ENCODE measurements at places on chromosomes 5 and 9.

DNA sequence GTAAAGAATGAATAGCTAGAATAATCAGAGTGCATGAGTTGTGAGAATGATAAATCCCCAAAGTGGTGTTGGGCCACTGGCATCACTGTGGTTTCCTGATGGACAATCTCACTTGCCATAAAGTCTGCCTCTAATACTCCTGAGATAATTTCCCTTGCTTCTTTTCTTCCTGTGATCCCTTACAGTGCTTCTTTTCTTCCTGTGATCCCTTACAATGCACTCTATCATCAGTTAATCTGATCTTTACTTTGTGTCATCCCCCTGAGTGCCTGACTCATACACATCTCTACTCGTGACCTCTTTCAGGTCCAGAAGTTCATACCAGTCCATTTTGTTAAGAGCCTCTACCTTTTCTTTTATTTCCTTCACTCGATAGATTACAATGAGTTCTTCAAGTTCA lies 418.3 kb downstream of the HCN1 start:
- DNase-seq: no peak

GRCh38 chr9:87996234-87996860 lies 22.0 kb upstream of the CDK20 start:
- no peak for DNase-seq

DNA sequence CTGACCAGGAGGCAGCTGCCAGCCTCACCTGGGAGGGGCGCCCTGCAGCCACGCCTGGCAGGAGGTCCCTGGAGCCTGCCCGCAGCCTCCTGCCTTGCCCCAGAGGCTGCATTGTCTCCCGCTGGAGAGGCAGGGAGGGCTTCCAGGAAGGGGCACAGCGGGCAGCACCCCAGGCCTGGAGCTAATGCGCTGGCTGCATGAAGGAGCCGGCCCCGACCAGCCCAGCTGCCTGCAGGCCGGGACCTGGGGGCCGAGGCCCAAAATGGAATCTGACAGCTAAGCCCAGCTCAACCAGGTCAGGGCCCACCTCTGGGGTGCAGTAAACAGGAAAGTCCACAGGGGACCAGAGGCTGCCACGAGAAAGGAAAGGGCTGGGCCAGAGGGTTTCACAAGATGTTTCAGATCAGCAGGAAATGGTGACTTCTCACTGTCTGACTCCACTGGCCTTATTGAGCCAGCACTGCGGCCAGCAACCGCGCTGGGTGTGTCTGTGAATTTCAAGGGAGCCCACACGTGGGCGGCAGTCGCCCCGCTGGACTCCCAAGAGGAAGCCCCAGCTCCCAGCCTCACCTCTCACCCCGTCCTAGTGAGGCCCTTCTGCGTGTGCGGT lies 18.6 kb upstream of the NOTCH1 start:
- peak; percentile 79 for DNase-seq

GRCh38 chr9:105295201-105295550 lies 50.7 kb downstream of the SLC44A1 start:
- DNase-seq: no peak

GRCh38 chr5:61805101-61805500 lies 473.0 kb downstream of the ZSWIM6 start:
- DNase-seq: no peak

DNA sequence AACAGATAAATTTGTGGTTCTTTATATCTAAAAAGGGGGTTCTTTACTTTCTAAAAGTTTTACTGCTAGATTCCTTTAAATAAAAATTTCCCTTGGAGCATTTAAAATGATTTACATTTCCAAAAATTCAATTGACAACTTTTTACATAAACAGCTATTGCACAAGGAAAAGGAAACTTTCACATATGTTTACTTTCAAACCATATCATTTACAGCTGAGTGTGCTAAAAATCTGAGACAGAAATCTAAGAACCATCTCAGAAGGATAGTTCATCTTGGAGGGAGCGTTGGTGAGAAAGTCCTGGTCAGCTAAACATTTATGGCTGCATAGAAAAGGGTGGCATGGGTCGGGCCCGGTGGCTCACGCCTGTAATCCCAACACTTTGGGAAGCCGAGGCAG lies 235.4 kb downstream of the DTWD2 start:
- DNase-seq: no peak

- no peak for DNase-seq
Observed at GRCh38 chr9:124835026-124835557, 18.2 kb upstream of the WDR38 start.

- DNase-seq: no peak
Observed at GRCh38 chr9:107102011-107102410, 181.1 kb upstream of the RAD23B start.

- DNase-seq: no peak
Observed at GRCh38 chr9:124278054-124278540, 20.3 kb downstream of the NEK6 start.

GRCh38 chr5:129073111-129073510 lies 21.4 kb upstream of the ISOC1 start:
- DNase-seq: no peak

- no peak for DNase-seq
Observed at GRCh38 chr9:134517069-134517680, 124.4 kb upstream of the COL5A1 start.

DNA sequence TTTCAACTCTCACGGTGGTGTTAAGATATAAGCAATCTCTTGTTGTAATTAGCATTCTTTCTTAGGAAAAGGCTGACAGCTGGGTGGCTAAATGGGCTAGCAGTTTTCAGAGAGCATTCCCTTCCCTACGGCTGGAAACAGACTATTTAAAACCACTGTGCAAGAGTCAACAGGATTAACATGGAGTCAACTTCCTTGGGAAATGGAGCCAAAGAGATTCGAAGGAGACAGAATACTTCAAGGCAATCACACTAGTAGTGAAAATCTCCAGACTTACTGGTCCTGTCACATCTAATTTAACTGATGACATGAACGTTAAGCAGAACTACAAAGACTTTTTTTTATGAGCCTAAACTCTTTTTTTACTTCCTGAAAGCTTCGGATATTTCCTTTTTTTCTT lies 453.3 kb upstream of the ITGA1 start:
- no peak for DNase-seq

DNA sequence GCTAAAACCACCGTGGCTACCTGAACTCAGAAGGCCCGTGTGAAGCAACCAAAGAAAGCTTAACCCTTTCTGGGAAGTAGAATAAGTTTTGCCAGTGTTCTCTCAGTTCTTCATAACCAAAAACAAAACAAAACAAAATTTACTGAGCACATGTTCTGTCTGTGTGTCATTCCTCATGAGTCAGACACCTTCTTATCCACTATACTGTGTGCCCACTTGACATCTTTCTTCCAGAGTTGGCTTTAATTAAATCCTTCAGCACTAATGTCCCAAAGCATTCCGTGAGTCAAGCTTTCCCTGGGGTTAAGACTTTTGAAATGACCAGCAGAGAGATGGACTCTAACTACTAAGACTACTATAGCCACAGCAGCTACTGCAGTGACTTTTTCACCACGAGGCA lies 61.3 kb downstream of the GLIS3 start:
- no peak for DNase-seq

DNA sequence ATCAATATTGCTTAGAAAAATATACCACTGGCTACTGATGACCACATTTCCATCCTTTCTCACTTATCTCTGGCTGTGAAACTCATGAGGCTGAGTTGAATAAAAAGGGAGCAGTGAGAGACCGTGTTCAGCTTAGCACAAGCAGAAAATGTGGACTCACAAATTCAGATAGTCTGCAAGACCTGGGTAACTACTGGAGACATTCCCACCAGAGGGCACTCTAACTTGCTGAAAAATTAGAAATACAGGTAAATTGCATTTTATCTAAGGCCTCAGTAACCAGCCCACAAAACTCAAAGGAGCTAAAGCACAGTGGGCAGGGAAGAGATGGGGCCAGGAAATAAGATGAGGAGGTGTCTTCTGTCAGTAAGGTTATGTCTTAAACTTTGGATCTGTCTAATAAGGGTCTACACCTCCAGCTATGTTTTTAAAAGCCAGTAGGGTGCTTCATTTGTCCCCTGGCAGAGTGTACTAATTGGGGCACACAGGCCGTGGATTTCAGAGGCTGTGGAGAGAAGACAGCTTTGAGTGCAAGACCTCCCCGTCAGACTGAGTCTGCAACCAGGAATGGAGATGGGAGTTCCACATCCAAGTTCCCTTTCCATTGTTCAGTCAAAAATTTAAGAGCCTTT lies 8.7 kb upstream of the NDUFB6 start:
- DNase-seq: peak; percentile 60

- DNase-seq: no peak
Observed at GRCh38 chr5:71586052-71586940, 844 bp upstream of the MCCC2 start.

DNA sequence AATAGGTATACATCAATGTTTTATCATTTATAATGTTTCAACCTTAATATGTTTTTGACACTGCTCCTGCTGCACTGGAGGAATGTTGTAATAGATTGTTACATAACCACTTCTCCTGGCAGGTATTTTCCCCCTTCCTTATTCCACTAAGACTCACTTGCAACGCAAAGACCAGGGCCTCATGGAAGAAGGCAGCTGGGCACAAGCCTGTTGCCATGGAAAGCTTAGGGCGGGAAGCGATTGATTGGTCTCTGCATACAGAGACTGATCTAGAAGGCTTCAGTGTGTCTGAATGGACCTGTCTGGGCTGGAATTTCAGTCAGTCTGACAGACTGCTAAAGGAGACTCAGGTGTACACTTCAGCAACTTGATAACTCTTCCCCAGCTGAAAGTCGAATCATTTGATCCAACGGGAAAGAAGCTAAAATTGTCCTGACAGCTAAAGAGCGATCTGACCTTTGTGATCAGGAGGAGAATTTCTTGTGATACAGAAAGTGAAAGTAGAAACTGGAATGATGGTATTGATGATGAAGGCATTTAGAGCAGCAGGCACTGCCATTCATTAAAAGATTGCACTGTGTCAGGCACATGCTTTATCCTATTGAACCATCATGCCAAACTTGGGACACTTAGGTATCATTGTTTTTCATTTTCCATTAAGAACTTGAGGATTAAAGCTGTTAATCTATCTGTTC lies 65.1 kb downstream of the GRIA1 start:
- no peak for DNase-seq

GRCh38 chr5:68680366-68680765 lies 413.4 kb upstream of the SLC30A5 start:
- DNase-seq: no peak

GRCh38 chr5:112138526-112138925 lies 280.6 kb downstream of the EPB41L4A start:
- no peak for DNase-seq

DNA sequence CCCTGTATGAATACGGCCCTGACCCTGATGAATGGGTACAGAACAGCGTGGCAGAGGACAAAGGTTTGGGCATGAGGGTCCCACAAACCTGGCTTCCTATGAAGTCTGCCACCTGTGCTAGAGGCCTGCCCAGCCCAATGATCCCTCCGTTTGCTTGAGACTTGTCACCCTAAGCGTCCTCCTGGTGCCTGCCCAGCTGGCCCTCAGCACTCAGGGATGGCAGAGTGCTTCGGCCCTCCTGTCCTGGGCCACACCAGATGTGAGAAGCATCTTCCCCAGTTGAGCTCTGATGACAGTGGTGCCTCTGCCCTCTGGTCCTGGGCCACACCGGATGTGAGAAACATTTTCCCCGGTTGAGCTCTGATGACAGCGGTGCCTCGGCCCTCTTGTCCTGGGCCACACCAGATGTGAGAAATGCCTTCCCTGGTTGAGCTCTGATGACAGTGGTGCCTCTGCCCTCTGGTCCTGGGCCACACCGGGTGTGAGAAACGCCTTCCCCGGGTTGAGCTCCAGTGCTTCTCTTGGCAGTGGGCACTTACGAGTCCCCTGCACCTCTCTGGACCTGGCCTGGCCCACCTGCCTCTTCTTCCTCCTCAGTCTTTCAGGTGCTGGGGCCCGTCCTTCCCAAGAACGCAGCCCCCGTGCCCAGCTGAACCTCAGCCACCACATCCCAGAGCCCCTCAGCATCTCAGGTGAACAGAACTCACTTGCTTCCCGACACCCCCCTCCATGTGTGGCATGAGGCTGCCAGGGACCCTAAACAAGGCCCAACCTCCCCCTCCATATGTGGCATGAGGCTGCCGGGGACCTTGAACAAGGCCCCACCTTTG lies 253.1 kb upstream of the IRX1 start:
- DNase-seq: no peak

DNA sequence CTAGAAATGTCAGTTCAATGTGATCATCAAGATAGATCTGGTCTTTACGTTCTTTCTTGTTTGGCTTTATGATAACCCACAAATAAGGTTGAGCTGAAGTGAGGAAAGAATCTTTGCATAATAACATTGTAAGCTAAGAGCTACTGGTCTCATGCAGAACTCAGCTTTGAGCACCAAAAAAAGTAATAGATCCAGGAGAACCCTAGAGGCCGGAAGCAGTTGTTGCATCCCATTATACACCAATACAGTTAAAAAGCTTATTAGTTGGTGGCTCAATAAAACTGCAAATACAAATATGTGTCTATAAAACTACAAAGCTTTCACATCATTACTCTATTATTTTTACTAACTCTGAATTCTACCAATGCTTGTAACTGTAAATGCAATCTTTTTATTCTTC lies 85.5 kb upstream of the NUDT12 start:
- no peak for DNase-seq

DNA sequence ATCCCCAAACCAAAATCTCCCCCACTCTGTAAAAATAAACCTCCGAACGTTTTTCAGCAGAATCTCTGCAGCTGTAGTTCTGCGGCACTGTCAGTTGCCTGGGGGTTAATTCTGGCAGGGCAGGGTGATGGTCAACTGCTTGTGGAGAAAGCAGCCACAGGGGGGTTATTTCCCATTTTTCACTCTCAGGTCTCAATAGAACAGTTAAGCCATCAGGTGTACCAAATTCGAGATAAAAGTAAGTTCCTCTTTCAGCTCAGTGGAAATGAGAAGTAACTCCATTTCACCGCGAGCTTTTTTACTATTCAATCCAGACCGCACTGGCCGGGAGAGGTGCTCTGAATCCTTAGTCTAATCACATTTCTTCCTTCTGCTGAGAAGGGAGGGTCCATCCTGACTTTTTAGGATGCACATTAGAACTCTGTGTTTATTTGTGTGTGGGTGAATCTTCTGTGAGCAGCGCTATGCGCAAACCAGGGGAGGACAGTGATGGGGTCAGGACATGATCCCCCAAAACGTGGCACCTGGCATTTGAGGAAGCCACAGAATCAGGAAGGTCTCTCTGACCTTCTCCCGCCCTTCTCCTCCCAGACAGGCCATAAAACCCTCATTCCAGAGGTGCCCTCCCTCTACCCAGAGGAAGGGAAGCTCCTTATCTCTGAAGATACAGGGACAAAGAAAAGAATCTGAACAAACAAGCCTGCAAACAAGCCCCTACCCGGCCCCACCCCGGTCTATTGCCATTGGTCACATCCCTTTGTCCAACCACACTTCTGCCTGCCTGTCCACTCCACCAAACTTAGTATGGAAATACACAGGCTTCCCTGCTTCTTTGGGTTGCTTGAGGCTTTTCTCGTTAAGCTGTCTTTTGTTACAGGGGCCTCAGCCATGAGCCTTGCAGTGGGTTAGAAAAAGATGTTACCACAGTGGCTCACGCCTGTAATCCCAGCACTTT lies 229.0 kb downstream of the ROR2 start:
- no peak for DNase-seq

GRCh38 chr9:5326893-5327548 lies 12.7 kb downstream of the RLN1 start:
- DNase-seq: no peak

GRCh38 chr5:135076051-135076491 lies 42.0 kb upstream of the PITX1 start:
- no peak for DNase-seq
